ENCODE measurements at places on chromosomes 2 and 18.

GRCh38 chr2:201956361-201956760 is 77.3 kb upstream of the FZD7 start:
- no peak for DNase-seq

- no peak for DNase-seq
Observed at GRCh38 chr18:38453880-38454279, 888.3 kb upstream of the CELF4 start.

DNA sequence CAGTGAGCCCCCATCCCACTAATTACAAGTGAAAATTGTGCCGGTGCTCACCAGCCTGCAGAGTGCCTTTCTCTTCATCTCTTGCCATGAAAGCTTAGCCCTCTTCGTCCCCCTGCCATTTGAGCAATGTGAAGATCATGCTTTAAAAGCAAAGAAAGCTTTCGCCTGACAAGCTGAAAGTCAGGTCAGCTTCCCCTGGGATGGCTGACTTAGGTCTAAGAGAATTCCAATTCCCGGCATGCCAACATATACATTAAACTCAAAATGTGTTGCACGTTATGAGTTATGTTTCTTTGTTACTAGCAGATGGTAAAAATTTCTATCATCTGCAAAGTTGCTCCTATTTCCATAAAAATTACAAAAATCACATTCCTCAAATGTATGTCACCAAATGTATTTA is 129.8 kb downstream of the AFF3 start:
- no peak for DNase-seq

- no peak for DNase-seq
Observed at GRCh38 chr2:101267671-101268656, 15.3 kb downstream of the CNOT11 start.

DNA sequence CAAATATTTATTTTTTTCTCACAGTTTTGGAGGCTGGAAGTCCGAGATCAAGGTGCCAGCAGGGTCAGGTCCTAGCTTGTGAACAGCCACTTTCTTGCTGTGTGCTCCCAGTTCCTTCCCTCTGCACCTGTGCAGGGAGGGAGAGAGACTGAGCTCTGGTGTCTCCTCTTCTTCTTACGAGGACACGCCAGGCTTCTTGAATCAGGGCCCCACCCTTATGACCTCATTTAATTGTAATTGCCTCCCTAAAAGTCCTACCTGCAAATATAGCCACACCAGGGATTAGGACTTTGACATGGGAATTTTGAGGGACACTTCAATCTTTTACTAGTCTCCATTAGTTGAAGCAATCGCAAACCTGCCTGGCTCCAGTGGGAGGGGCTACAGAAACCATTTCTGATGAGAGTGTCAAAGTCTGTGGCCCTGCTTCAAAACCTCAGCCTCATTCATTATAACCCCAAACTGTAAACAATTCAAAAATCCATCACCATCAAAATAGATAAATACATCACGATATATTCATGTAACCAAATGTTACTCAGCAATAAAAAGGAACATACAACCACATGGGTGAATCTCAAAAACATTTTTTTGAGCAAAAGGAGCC is 18.2 kb upstream of the SEH1L start:
- no peak for DNase-seq

DNA sequence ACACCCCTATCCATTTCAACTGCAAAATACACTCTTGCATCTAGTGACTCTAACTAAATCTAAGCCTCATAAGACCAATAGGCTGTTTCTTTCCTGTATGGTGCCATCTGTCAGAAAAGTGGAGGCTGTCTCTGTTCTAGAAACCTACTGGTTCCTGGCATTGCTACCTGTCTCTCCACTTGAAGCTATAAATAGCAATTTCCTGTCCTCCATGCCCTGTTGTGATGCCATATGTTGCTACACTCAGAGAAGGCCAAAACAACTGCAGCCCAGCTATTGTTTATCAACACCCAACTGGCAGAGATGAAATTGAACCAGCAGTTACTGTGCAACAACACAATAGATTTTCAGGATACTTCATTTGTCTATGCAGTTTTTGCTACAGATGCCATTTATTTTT is 1355.1 kb upstream of the SLC39A10 start:
- DNase-seq, result no peak

DNA sequence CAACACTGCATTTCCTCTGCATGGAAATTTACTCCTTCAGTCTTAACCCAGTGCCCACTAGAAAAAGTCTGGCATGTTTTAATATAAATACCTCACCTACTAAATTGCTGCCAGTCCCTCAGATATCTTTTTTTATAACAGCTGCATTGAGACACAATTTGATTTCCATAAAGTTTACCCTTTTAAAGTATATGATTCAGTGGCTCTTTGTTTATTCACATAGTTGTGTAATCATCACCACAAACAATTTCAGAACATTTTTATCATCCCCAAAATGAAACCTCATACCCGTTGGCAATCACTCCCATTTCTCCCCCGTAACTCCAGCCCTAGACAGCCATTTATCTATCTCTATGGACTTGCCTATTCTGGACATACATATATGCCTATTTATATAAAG is 17.0 kb upstream of the FRZB start:
- no peak for DNase-seq

DNA sequence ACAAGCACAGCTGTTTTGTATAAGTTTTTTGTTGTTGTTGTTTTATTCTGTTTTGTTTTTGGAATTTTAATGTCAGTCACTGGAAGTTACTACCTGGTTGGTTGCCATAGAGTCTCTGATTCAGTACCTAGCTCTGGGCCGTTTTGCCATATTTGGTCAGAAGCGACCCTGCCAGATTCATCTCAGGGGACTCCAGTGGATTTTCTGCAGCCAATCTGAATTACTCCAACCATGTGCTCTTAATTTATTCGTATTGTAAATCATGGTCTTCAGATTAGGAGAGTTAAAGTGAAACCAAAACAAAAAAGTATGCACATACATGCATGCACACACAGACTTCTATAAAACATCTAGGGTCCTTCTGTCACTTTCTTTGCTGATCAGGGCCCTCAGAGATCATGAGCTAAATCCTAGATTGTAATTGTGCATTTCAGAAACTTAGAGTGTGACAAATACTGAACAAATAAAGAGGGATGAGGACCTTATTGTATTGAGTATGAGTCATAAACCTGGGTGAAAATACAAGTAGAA is 317.4 kb upstream of the UBE2E3 start:
- DNase-seq, result no peak

DNA sequence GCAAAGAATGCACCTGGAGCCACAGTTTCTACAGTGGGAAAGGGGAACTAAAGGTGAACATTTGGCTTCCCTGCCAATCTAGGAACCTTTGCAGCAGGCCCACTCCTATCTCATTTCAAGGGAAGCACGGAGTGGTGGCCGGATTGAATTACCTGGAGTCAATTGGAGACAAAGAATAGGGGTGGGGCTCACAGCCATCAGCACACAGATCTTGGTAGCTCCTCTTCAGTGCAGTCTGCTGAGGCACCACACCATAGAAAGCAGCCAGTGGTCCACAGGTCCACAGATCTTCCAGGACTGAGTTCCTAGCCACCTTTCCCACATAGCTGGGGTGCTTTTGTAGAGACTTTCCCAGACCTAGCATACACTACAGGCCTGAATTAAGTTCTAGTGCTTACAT is 43.5 kb upstream of the NXPH2 start:
- DNase-seq, result no peak

DNA sequence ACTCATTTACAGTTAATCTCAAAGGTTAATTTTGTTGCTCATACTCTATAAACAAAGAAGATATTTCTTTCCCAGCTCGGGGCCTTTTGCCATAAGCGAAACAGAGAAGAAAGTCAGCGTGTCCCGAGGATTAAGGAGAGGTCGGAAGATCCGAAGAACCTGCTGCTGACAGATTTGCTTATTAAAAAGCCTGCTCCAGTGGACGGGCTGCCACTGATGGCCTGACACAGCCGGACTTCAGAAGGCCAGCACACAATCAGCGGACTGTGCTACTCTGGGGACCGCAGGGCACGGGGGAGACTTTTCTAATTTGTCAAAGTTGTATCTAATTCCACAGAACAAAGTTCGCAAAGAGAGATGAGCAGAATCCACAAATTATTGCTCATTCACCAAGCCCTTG is 315.4 kb downstream of the ETAA1 start:
- no peak for DNase-seq

DNA sequence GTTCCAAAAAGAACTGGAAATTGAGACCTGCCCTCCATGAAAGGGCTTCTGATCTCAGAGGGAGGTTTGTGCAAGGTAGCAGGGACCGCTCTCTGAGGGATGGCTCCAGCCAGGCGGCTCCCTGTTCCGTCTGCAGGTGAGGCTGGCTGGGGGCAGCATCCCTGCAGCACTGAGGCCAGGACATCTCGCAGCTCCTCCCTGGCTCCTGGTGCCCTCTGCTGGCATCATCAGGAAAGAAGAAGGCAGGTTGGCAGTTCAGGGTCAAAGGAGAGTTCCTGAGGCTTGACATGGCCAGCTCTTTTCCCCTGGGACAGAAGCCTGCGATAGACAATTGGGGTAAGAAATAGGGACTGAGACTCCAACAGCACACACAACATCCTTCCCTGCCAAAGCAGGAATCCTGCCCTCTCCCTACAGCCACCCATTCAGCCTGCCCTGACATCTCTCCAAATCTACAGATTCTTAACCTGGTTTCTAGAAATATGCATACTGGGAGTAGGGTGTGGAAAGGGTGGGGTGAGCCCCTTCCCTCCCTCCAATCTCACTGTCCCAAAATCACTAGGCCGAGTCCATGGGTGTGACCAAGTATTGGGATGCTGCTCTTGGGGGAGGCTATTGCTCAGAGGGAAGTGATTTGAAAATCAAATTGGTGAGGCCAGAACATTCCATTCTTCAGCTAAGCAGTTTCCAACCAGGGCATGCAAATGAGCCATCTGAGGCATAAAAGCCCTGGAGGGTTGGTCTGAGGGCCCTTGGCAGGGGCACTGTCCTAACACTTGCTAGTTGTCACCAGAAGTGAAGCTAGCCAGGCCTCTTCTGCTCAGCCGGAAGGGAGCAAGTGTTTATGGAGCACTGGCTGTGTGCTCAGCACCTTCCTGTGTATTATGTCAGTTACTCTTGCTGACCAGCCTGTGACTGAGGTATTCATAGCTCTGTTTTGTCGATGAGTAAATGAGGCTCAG is 185.4 kb downstream of the TFCP2L1 start:
- no peak for DNase-seq

DNA sequence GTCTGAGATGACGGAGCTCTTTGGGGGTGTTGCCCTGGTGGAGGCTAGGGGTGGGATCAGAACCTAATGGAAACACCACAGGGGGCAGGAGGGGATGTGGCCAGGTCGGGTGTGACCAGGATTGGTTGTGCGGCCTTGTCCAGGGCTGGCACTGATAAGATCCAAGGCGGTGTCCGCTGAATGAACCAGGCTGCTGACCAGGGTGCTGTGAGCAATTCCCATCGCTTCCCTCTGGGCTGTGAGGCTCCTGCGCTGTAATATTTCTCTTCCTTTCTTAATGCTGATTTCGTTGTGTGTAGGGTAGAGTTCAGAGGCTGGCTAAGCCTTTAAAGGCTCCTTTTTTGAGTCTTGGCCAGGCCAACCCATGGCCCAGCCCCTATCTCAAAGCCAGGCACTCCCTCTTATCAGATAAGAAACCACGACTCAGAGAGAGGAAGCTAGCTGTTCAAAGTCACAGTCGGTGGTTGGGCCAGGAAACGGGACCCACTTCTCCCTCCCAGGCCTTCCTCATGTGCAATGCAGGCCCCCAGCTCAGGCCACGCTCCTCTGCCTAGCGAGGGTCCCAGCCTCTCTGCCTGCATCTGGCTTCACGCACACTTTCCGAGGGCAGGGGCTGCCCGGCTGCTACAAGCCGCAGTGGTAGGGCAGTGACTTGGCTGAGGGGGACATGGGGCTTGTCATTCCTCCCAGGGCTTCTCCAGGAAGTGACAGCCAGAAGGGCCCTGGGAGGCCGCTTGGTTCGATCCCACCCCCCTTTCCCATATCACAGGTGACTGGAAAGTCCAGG is 26.0 kb upstream of the FOSL2 start:
- no peak for DNase-seq

DNA sequence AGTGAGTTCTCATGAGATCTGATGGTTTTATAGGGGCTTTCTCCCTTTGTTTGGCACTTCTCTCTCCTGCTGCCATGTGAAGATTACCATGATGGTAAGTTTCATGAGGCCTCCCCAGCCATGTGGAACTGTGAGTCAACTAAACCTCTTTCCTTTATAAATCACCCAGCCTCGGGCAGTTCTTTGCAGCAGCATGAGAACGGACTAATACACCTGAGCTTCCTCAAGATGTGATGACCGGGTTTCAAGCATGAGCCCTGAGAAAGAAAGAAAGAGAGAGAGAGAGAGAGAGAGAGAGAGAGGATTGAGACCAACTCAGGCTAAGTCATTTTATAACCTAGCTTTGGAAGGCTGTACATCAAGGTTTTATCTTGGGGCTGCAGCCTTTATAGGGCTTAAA is 167.7 kb upstream of the SERPINE2 start:
- DNase-seq, result no peak

DNA sequence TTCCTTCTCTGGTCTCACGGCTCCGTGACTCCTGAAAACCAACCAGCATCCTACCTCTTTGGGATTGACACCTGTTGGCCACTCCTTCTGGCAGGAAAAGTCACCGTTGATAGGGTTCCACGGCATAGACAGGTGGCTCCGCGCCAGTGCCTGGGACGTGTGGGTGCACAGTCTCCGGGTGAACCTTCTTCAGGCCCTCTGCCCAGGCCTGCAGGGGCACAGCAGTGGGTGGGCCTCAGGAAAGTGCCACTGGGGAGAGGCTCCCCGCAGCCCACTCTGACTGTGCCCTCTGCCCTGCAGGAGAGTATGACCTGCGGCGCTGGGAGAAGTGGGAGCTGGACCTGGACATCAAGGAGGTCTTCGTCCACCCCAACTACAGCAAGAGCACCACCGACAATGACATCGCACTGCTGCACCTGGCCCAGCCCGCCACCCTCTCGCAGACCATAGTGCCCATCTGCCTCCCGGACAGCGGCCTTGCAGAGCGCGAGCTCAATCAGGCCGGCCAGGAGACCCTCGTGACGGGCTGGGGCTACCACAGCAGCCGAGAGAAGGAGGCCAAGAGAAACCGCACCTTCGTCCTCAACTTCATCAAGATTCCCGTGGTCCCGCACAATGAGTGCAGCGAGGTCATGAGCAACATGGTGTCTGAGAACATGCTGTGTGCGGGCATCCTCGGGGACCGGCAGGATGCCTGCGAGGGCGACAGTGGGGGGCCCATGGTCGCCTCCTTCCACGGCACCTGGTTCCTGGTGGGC is 10.0 kb downstream of the PROC start:
- no peak for DNase-seq

DNA sequence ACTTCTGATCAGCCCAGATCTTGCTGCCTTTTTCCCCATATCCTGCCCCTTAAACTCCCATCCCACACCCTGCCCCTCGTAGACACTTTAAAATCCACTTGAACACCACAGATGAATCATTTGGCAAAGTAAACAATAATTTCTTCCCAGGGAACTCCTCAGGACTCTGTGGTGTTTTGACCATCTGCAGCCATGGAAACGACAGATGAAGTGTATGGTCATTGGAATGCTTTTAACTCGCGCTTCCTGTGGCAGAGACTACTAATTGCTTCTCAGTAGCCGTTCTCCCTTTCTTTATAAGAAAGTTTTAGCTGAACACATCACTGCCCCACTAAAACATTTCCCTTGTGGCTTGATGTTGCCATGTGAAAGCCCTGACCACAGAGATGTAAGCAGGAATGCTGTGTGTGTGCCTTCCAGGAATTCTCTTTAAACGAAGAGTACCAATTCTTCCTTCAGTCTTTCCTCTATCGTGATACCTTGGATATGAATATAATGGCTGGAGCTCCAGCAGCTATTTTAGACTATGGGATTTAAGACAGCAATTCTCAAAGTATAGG is 92.7 kb upstream of the PARD3B start:
- DNase-seq, result no peak
